Right ventricle myocardium inferior (tissue), 1 donor: ENCODE measurements at places on chromosomes 7 and 10. TPM values are rescaled to one million over a fixed set of nuclear protein-coding genes. Genes with fewer than 3 reads are reported as not detected.

- DNase-seq: no peak
Observed at GRCh38 chr7:121540138-121540537, 144.0 kb upstream of the FAM3C start.

DNA sequence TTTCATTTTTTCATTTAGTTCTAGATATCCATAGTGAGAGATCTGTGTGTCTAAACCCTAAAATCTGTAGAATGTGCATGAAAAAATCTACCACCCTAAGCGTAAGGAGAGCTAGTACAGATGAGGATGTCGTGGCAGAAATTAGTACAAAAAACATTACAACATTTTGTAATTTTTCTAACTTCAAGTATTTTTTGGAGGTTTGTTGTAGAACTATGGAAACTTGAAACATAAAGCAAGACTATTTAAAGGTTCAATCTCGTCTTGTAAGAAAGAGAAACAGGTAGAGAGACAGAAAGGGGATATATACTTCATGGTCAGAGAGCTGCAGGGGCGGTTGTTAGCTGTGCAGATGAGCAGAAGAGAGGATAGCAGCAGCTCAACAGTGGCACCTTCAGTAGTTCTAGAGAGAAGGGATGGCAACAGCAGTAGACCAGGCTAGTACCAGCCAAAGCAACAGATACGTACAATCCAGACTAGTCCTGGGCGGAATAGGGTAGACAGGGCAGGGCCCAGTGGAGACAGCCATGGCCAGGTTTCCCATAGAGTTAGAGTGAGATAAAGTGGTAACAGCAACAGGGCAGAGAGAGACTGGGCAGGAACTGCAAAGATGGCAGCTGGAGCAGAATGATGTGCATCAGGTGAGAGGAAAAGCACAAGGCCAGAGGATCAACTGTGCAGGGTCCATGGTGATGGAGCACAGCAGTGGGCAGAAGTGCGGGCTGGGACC lies 145.2 kb downstream of the FRMD4A start:
- DNase-seq: no peak

- DNase-seq: no peak
Observed at GRCh38 chr7:158133515-158134271, 453.9 kb downstream of the PTPRN2 start.

DNA sequence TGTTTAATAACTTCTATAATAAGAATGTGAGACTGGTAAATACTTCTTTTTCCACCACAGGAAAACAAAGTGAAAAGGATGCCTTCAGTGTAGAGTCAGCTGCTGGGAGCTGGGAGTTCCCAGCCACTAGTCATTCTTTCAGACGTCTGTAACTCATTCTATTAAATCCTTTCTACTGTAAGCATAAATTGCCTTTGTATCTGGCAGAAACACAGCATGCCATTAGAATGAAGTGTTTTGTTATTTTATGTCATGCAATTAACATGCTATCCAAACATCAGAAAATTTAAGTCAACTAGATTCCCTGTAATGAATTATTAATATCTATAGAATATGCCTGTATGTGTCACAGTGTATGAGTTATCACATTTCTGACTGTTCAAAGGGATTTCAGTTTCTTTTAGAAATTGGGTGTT lies 14.3 kb downstream of the BPGM start:
- DNase-seq: no peak

DNA sequence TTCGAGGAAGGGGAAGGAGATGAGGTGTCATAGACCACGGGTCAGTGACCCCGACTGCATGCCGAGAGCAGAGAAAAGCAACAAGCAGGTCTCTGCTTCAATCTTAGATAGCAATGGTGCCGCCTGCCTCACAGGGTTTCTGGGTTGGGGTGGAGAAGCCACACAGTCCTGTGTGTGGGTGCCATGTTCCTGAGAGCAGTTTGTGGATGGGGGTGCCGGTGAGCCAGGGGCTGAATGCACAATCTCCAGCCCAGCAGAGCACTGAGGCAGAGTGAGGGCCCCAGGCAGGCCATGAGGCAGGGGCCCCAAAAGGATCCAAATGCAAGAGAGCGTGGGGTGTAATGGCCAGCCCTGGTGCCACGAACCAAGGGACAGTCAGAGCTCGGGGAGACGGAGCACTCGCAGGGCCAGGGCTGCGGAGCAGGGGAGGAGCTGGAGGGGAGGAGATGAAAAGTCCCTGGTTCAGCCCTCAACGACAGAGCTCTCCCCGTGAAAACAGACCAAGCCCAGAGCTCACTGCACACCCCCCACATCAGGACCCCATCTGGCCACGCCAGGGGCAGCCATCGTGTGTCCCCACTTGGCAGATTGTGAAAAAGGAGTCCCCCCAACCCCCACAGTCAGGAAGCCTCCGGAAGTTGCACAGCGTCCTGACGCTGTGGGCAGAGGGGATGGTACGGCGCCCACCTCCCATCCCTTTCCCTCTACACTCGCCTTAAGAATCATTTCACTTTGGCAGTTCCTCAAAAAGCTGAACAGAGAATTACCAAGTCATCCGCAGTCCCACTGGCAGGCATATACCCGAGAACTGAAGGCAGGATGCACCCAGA lies 19.9 kb downstream of the WDR86 start:
- no peak for DNase-seq

DNA sequence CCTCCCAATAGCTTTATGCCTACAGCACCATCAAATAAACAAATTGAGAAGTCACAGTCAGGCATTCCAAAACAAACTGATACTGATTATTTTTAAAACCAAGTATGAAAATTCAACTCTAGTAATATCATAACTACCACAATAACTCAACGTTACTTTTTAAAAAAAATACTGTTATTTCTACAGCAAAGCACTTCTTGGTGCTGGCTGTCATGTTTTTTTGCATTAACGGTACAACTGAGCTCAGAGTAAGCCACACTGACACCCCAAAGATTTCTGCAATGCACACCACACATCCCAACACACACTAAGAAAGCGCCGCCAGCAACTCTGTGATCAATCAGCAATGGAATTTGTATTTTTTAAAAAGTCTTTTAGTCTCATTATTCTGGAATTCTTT lies 113.6 kb downstream of the RNF32 start:
- DNase-seq: no peak

- no peak for DNase-seq
Observed at GRCh38 chr7:138945821-138946220, 35.4 kb downstream of the KIAA1549 start.

GRCh38 chr10:59870152-59870551 lies 36.2 kb downstream of the CCDC6 start:
- no peak for DNase-seq

GRCh38 chr10:653991-654646 lies 35.3 kb downstream of the DIP2C start:
- no peak for DNase-seq

DNA sequence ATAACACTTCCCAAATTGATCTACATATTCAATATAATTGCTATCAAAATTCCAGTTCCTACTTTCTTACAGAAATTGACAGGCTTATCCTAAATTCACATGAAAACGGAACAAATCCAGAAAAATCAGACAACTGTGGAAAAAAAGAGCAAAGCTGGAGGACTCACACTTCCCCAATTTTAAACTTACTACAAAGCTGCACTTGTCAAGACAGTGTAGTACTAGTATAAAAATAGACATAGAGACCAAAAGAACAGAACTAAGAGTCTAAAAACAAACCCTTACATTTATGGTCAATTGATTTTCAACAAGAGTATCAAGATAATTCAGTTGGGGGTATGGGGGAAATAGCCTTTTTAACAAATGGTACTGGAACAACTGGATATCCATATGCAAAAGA lies 27.5 kb downstream of the LMBR1 start:
- no peak for DNase-seq

DNA sequence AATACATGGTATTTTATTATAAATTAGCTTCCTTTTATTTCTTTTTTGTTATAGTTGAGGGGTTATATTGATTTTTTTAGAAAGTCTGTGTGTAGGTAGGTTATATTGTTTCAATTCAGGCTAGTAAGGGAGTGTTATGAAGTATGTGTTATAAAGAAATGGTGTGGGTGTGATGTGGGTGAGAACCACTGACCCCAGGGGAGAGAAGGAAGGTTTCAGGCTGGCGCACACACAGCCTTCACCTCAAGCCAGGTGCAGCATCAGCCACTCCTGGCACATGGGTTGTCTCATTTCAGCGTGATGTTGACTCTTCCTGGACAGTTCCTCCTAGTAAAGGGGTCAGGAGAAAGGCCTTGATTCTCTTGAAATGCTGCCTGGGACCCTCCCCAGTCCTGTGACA lies 291.3 kb downstream of the POU6F2 start:
- DNase-seq: no peak

DNA sequence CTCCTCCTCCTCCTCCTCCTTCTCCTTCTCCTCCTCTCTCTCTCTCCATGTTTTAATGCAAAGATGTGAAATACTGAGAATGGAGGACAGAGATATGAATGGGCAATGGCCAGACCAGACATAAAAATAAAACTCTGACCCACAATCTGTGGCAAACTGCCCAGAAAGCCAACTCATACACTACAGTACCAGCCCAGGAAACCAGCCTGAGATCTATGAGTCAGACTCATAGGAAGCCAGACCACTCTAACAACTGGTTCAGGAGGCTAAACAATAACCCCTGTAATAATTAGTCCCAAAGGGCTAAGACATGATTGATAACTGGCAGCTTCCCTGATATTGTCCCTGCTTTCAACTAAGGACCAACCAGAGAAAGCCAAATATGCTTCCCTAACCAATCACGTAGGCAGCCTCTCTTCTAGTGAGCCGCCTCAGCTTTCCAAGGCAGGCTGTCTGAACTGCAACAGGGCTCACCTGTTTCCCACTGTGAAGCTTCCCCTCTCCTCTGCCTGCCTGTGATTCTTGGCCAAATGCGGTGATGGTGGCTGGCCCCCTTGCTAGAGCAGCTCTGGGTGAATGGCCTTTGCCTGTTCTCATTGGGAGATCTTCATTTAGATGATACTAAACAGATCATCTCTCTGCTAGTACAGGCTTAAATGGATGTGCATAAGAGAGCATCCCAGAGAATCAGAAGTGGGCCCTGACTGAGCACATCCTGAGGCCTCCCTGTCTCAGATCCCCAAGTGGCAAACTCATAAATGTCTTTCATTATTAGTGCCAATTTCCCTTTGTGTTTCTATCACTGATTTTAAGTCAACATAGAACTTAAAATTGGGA lies 817.6 kb downstream of the TNS3 start:
- no peak for DNase-seq

- no peak for DNase-seq
Observed at GRCh38 chr10:52769966-52770365, 2.6 kb downstream of the MBL2 start.

- no peak for DNase-seq
Observed at GRCh38 chr10:122786269-122786668, 59.4 kb downstream of the CUZD1 start.

DNA sequence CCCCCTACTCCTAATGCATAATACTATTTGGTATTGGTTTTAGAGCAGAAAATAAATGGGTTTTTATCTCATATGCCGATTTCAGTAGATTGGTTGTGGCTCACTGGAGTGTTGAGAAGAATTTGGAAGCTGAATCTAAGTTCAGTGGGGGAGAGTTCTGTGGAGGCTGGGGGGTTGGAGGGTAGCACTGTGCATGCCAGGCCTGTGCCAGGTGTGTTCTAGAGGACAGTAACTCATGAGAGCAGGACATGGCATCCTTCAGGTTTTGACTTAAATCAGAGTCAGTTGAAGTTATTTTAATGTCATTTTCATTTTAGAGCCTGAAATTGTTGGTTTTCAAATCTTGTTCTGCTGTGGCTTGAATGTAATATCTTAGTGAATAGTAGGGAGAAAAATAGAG lies 79.5 kb downstream of the EEPD1 start:
- no peak for DNase-seq

- no peak for DNase-seq
Observed at GRCh38 chr10:50421026-50421719, 169.9 kb upstream of the ASAH2 start.

DNA sequence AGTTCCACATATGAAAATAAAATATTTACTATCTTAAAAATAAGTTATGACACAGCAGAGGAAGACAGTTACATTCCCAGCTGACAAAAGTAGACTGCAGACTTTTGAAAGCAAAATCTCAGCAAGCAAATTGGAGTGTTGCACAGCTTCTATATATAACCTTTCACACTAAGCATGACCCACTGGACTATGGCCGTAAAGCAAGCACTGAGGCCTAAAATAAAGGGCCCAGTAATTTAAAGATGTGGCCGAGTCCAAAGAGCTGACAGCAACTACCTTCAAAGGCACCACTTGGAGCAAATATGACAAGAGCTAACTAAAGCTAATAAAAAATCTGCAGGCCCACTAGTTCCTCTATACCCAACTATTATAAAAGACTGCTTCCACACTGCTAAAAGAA lies 6.5 kb downstream of the GDI2 start:
- DNase-seq: no peak

DNA sequence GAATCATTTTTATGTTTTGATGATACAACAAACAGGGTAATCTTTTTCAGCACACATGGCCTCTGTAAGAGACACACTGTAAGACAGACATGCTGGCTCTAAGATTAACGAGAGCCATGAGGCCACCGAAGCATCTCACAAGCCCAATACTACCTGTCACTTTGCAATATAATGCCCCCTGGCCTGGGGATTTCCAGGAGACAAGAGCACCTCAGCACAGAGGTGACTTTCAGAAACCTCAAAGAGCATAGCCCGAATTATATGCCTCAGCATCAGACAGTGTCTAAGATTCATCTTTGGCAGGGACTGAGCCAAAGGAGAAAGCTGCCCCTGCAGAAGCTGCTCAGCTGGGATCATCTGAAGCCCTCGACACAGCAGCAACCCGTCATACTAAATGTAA lies 44.2 kb upstream of the TMEM213 start:
- no peak for DNase-seq

- no peak for DNase-seq
Observed at GRCh38 chr7:26959290-26959689, 94.9 kb upstream of the SKAP2 start.

- no peak for DNase-seq
Observed at GRCh38 chr7:136009488-136010079, 32.4 kb upstream of the MTPN start.

GRCh38 chr10:124686707-124687376 lies 57.3 kb downstream of the FAM53B start:
- DNase-seq: no peak

The MOGAT3 gene
- total RNA-seq: not detected

The ECD gene
- total RNA-seq: 15.3 TPM

The SLC16A9 gene
- 0.89 TPM for total RNA-seq

The ZNF92 gene
- total RNA-seq: 3.2 TPM

The LRRC17 gene
- 2.1 TPM for total RNA-seq

The LRRC61 gene
- total RNA-seq: 4.7 TPM

The PIP gene
- not detected for total RNA-seq

The SIRT1 gene
- 10.9 TPM for total RNA-seq
